SK-N-SH (cell line): ENCODE measurements at places on chromosomes 7 and 10.
A peak's percentile ranks its signal among the peaks of the same experiment; 100 is the strongest.

GRCh38 chr10:113532724-113533123, 20.1 kb upstream of the HABP2 start:
- no peaks in the 10 kb centered on the region for H3K4me1 ChIP-seq
- no peak overlapping the region for H3K27ac ChIP-seq
- H3K27me3 ChIP-seq, result no peaks in the 10 kb centered on the region
- no peak for DNase-seq

- peaks cover 3% of the 10 kb centered on the region for H3K4me1 ChIP-seq
- H3K36me3 ChIP-seq, result no peaks in the 10 kb centered on the region
- DNase-seq, result peak; percentile 72
- peak overlapping the region; percentile 84 for H3K4me3 ChIP-seq
- peak overlapping the region; percentile 89 for H3K27ac ChIP-seq
Observed at GRCh38 chr10:69123306-69123746, 652 bp upstream of the VPS26A start.

- no peaks in the 10 kb centered on the region for H3K27me3 ChIP-seq
- H3K4me1 ChIP-seq, result peaks cover 12% of the 10 kb centered on the region; the same call in 1 of the 2 replicates
- DNase-seq, result no peak
- no peaks in the 10 kb centered on the region; the same call in 1 of the 2 replicates for H3K36me3 ChIP-seq
- H3K4me3 ChIP-seq, result no peak overlapping the region
- H3K27ac ChIP-seq, result no peak overlapping the region
Observed at GRCh38 chr7:714251-714671, 12.2 kb upstream of the DNAAF5 start.

DNA sequence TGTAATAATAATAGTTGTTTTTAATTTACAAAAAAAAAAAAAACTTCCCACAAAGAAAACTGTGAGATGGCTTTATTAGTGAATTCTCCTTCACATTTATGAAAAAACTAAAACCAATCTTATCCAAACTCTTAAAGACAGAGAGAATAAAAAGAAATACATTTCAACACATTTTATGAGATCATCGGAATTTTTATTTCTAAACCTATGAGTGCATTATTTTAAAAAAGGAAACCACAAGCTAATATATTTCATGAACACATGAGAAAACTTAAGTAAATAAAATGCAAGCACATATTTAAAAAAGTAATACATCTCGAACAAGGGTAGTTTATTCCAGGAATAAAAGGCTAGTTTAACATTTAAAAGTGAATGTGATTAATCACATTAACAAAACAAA, 31.5 kb downstream of the C7orf25 start:
- DNase-seq, result no peak
- no peaks in the 10 kb centered on the region for H3K4me1 ChIP-seq
- H3K27ac ChIP-seq, result no peak overlapping the region

GRCh38 chr7:45986355-45987298, 65.6 kb upstream of the IGFBP3 start:
- no peaks in the 10 kb centered on the region for H3K36me3 ChIP-seq
- H3K27me3 ChIP-seq, result no peaks in the 10 kb centered on the region
- H3K27ac ChIP-seq, result no peak overlapping the region
- H3K4me1 ChIP-seq, result peaks cover 12% of the 10 kb centered on the region; the same call in 1 of the 2 replicates
- DNase-seq, result no peak

DNA sequence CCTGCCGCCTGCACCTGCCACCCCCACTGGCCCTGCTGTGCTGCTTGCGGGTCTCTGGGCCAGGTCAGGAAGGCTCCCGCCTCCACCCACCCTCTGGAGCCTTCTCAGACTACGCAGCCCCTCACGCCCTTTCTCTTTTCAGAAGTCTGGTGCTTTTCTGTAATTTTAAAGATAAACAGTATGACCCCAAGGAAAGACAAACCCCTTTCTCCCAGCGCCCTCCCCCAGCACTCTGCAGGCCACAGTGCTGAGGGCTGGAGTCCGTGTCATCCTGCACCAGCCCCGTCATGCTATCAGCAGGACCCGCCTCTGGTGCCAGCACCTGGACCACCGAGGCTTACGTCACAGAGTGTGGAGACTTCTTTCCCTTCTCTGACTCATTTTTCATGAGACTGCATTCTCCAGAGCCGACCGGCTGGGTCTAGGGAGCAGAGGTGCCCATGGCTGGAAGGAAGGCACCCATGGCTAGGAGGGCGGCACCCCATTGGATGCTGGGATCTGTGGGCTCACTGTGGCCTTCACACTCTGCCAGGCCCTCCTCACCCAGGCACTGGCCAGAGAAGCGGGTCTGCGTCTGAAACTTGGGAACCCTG, 53.4 kb downstream of the CFAP46 start:
- no peak overlapping the region for H3K27ac ChIP-seq
- H3K4me1 ChIP-seq, result no peaks in the 10 kb centered on the region; the same call in 1 of the 2 replicates
- H3K4me3 ChIP-seq, result no peak overlapping the region
- no peak for DNase-seq
- no peaks in the 10 kb centered on the region for H3K36me3 ChIP-seq

DNA sequence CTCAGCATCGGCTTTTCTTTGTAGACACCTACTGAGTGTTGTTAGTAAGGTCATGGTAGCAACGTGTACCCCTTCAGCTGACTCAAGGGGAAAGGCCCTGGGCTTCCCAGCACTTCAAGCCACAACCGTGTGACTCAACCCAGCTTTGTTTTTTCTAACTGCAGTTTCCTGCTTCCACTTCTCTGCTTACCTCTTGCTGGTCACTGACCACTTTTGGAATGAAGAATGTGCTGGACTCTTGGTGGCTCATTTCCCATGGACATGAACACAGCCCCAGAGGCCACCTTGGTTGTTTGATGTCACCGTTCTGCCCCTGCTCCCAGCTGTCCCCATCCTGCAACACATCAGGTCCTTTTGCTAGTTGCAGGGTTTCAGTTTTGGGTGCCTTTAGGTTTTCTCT, 69.5 kb upstream of the ZNF438 start:
- H3K27me3 ChIP-seq, result no peaks in the 10 kb centered on the region
- no peak overlapping the region for H3K4me3 ChIP-seq
- H3K4me1 ChIP-seq, result peaks cover 3% of the 10 kb centered on the region; the same call in 1 of the 2 replicates
- H3K27ac ChIP-seq, result peak overlapping the region; percentile 39; the same call in 1 of the 2 replicates
- DNase-seq, result no peak
- no peaks in the 10 kb centered on the region for H3K36me3 ChIP-seq

GRCh38 chr10:127982601-127983000, 75.7 kb downstream of the PTPRE start:
- no peaks in the 10 kb centered on the region for H3K36me3 ChIP-seq
- no peaks in the 10 kb centered on the region for H3K27me3 ChIP-seq
- no peak overlapping the region for H3K27ac ChIP-seq
- no peak overlapping the region for H3K4me3 ChIP-seq
- peaks cover 5% of the 10 kb centered on the region; the same call in 1 of the 2 replicates for H3K4me1 ChIP-seq

GRCh38 chr10:17413876-17414275, 40.5 kb downstream of the ST8SIA6 start:
- H3K36me3 ChIP-seq, result no peaks in the 10 kb centered on the region
- no peak for DNase-seq
- no peaks in the 10 kb centered on the region for H3K27me3 ChIP-seq
- H3K27ac ChIP-seq, result no peak overlapping the region

DNA sequence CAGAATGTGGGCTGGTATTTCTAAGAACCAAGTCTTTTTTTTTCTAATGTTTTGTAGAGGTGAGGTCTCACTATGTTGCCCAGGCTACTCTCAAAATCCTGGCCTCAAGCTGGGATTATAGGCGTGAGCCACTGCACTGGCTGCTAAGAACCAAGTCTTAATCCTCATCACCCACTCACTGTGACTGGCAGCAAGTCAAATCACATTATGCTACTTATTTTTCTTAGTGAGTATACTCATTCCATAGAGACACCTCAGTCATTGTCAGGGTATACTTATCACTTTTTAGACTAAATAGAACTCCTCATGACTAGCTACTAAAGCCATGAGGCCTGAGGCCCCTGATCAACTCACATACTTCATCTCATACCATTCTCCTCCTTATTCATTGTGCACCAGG, 116.1 kb downstream of the STRA8 start:
- no peaks in the 10 kb centered on the region for H3K36me3 ChIP-seq
- no peak overlapping the region for H3K27ac ChIP-seq
- H3K4me1 ChIP-seq, result no peaks in the 10 kb centered on the region
- DNase-seq, result no peak
- no peak overlapping the region for H3K4me3 ChIP-seq
- H3K27me3 ChIP-seq, result no peaks in the 10 kb centered on the region

- DNase-seq, result no peak
- no peaks in the 10 kb centered on the region for H3K27me3 ChIP-seq
- H3K27ac ChIP-seq, result no peak overlapping the region
- H3K4me1 ChIP-seq, result no peaks in the 10 kb centered on the region
- H3K4me3 ChIP-seq, result no peak overlapping the region
Observed at GRCh38 chr10:22874189-22874854, 53.5 kb upstream of the ARMC3 start.

GRCh38 chr10:83880252-83880791, 259.0 kb upstream of the GHITM start:
- DNase-seq, result no peak
- H3K27ac ChIP-seq, result no peak overlapping the region
- no peak overlapping the region for H3K4me3 ChIP-seq
- H3K4me1 ChIP-seq, result no peaks in the 10 kb centered on the region

GRCh38 chr7:155418304-155418703, 39.6 kb upstream of the EN2 start:
- no peak for DNase-seq
- no peaks in the 10 kb centered on the region for H3K4me1 ChIP-seq
- no peak overlapping the region for H3K4me3 ChIP-seq
- H3K27me3 ChIP-seq, result peaks cover 83% of the 10 kb centered on the region
- H3K36me3 ChIP-seq, result no peaks in the 10 kb centered on the region
- H3K27ac ChIP-seq, result no peak overlapping the region

DNA sequence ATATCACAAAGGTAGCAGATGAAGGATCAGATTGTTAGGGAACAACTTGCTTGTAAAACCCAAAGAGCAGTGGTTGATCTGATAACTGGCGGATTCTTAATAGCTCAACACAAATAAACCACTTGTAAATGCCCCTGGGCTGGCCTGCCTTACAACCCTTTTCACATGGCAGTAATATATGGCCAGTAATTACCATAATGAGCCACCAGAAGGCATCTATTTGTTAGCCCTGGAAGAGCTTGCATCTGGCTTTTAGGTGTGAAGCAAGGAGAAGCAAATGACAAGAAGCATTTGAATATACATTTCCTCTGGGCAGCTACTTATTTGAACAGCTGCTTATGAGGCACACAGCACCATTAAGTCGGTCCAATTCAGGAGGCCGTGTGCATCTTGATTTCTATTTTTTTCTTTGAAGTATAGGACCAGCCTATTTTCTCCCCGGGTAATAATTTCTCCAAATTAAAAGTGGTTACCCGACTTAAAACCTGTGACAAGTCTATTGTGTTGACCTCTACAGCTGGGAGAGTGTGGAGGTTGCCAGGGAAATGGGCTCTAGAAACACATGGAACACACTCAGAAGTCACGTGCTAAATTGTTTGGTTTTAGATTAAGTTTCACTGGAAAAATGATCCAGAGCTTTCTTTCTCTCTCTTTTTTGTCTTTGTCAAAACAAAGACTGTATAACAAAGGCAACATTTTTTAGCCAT, 113.4 kb downstream of the SEM1 start:
- H3K27me3 ChIP-seq, result no peaks in the 10 kb centered on the region
- no peak overlapping the region for H3K4me3 ChIP-seq
- H3K27ac ChIP-seq, result no peak overlapping the region
- DNase-seq, result peak; percentile 50

GRCh38 chr7:13563257-13563656, 426.2 kb downstream of the ETV1 start:
- H3K4me1 ChIP-seq, result no peaks in the 10 kb centered on the region
- H3K4me3 ChIP-seq, result no peak overlapping the region
- no peaks in the 10 kb centered on the region for H3K27me3 ChIP-seq
- no peak for DNase-seq

DNA sequence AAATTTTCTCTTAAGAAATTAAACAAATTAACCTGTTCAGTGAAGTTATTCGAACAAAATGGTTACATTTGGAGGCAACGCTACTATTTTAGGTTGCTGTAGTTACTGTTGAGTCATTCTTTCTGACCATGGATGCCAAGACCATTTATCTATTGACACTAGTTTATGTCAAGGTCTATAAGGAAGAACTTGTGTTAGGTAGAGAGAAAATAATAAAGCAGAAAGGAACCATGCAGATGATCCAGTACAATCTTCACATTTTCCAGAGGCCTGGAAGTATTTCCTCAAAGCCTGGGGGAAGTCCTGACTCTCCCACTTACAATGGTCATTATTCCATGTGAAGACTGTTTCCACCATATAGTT, 608.0 kb upstream of the GALNT17 start:
- no peak for DNase-seq
- no peaks in the 10 kb centered on the region for H3K27me3 ChIP-seq
- H3K27ac ChIP-seq, result no peak overlapping the region
- H3K4me1 ChIP-seq, result peaks cover 13% of the 10 kb centered on the region
- H3K4me3 ChIP-seq, result no peak overlapping the region

DNA sequence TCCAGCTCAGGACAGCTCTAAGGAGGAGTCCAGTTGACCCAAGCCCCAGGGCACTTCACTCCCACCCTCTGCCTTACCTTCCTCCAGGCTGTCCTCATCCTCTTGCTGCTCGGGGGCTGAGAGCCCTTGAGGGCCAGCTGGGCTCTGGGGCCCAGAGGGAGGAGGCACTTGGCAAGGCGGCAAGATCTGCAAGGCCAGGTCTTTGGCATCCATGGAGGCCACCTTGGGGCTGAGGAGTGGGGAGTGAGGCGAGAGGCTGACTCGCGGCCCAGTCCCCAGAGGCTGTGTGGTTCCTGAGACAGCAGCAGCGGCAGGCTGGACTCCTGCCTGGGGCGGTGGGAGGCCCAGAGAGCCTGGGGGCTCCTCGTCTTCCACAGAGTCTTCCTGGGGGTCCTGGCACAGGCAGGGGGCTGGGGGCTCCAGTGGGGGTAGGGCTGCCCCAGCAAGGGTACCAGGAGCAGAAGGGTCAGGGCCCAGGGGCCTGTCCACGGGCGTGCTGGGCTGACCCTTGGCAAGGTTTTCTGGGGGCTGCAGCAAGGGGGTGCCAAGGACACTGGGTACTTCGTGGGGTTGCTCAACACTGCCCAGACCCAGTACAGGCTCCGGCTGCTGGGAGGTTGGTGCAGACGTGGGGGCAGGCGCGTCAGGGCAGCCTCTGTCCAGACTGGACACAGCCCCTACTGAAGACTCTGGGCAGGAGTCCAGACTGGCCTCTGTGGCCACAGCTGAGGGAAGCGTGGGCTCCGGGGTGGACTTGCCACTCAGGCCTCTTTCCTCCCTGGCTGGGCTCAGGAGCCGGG, 6.5 kb downstream of the NACAD start:
- peak; percentile 30 for DNase-seq
- H3K27me3 ChIP-seq, result no peaks in the 10 kb centered on the region
- H3K4me3 ChIP-seq, result no peak overlapping the region
- H3K4me1 ChIP-seq, result no peaks in the 10 kb centered on the region
- peak overlapping the region; percentile 6; the same call in 1 of the 2 replicates for H3K27ac ChIP-seq

DNA sequence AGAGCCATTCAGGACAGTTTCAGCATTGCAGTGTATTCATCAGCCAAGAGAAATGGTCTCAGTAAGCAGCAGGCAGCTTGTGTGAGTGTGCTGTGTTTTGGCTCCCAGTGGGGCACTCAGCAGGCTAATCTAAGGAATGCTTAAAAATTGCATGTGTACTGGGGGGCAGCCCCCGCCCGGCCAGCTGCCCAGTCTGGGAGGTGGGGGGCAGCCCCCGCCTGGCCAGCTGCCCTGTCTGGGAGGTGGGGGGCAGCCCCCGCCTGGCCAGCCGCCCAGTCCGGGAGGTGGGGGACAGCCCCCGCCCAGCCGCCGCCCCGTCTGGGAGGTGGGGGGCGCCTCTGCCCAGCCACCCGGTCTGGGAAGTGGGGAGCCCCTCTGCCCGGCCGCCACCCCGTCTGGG, 116.2 kb downstream of the GRID1 start:
- no peak overlapping the region for H3K4me3 ChIP-seq
- peaks cover 46% of the 10 kb centered on the region for H3K4me1 ChIP-seq
- peak; percentile 4 for DNase-seq
- H3K36me3 ChIP-seq, result no peaks in the 10 kb centered on the region

GRCh38 chr10:96832721-96833219, 672 bp downstream of the LCOR start:
- no peaks in the 10 kb centered on the region for H3K27me3 ChIP-seq
- H3K4me1 ChIP-seq, result peaks cover 14% of the 10 kb centered on the region
- DNase-seq, result peak; percentile 95
- no peaks in the 10 kb centered on the region for H3K36me3 ChIP-seq
- peak overlapping the region; percentile 89; the same call in 1 of the 2 replicates for H3K27ac ChIP-seq
- peak overlapping the region; percentile 89 for H3K4me3 ChIP-seq
